Omental fat pad (tissue), 4 donors: ENCODE measurements at places on chromosomes 1 and 21. TPM values are rescaled to one million over a fixed set of nuclear protein-coding genes. Genes with fewer than 3 reads are reported as not detected.

GRCh38 chr1:152479792-152480595 lies 30.6 kb upstream of the LCE5A start:
- no peak for DNase-seq

GRCh38 chr1:225847610-225848009 lies 34.6 kb downstream of the TMEM63A start:
- no peak for DNase-seq

- no peak for DNase-seq
Observed at GRCh38 chr1:34100332-34100731, 64.7 kb downstream of the CSMD2 start.

- no peak for DNase-seq
Observed at GRCh38 chr1:199302554-199302953, 663.7 kb downstream of the PTPRC start.

GRCh38 chr1:224212618-224213061 lies 29.6 kb downstream of the DEGS1 start:
- DNase-seq, result no peak

GRCh38 chr1:74610961-74611360 lies 62.6 kb downstream of the ERICH3 start:
- no peak for DNase-seq

GRCh38 chr1:57874418-57874877 lies 450.6 kb upstream of the DAB1 start:
- no peak for DNase-seq

NR1I3 gene
- not detected for total RNA-seq

COL16A1 gene
- total RNA-seq, result 17.4 TPM

RGS13 gene
- total RNA-seq, result 0.63 TPM

GIPC2 gene
- 1.4 TPM for total RNA-seq

TMPRSS15 gene
- total RNA-seq, result not detected
